Nucleus accumbens (tissue), 56 donors: ENCODE measurements at places on chromosomes 2 and 18.

DNA sequence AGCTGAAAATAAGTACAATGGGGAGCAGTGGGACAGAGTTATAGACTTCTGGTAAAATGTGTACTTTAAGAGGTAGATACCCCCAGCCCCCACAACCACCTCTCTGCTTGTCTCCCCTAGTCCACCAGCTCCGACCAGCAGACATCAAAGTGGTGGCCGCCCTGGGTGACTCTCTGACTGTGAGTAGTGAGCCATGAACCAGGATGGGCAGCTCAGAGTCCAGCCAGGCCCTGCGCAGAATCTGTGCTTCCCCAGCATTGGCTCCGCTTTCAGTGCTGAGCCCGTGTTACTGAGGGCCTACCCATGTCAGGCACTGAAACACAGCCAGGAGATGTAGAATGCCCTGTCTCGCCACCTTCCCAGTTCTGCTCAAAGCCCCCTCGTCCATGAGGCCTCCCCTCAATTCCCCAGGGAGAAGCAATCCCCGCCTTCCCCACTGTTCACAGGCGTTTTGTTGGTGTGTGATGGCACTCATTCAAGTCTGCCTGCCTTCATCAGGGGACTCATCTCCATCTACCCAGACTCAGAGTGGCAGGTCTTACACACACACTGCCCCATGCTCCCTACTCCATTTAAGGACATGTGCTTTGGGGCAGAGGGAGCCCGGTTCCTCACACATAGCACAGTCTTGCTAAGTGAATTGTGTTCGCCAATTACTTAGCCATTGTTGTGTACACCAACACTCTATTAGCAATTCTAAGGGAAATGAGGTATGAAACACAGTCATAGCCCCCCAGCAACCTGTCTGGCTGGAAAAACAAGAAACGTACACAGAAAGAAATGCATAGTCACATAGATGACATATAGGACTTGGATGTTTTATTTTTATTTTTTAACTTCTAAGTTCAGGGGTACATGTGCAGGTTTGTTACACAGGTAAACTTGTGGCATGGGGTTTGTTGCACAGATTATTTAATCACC is 122.6 kb downstream of the PLB1 start:
- no peak for DNase-seq

DNA sequence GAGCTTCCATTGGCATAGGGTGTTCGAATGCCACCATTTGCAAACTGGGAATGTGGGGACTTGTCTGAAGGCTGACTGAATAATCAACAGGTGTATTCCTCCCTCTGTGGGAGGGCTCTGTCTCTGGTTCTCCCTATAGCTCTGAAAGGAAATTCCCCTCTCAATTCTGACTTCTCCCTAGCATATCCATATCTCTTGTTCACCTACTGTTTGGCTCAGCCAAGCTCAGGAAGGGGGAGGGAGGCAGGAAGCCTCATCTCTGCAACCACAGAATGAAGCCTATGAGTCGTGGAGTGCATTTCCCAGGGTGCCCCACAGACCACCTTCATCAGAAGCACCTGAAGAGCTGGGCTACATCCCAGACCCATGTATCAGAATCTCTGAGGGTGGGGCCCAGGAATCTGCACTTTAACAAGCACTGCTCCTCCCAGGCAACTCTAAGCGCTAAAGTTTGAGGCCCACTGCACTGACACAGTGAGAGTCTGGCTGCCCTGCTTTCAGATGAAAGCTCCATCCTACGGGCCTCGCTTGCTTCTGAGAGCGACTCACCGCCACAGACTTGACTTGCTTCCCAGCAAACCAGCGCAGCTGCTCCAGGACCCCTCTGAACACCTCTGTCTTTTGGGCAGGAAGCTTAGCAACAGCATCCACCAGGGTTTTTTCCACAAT is 32.0 kb downstream of the XDH start:
- DNase-seq: no peak

GRCh38 chr2:78718024-78718423 is 307.5 kb upstream of the REG3G start:
- DNase-seq: no peak

DNA sequence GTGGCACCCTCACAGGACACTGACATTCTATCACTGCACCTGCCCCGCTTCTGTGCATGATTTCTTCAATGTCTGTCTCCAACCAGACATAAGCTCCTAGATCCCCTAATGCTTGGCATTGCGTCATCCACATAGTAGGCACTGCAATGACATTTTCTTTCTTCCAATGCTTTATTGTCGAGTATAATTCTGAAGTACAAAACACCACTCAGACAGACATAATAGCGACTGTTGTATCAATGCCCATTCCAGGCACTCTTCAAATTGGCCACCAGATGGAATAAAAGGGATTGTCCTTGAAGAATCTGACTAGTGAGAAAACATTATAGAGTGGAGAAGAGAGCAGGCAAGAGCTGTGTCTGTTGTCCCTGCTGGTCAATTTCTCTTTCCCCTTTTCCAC is 89.0 kb downstream of the LPIN1 start:
- DNase-seq: no peak
